Stimulated activated CD8-positive, alpha-beta memory T cell treated with anti-CD3 and anti-CD28 coated beads, Interleukin-7, amount 100 ng/mL, for 1 hour (primary cell): ENCODE measurements at places on chromosomes 3 and 15.

GRCh38 chr3:41673650-41674049 is 288.3 kb downstream of the ULK4 start:
- DNase-seq = no peak

GRCh38 chr15:29465816-29466215 is 196.2 kb upstream of the NSMCE3 start:
- no peak for DNase-seq

DNA sequence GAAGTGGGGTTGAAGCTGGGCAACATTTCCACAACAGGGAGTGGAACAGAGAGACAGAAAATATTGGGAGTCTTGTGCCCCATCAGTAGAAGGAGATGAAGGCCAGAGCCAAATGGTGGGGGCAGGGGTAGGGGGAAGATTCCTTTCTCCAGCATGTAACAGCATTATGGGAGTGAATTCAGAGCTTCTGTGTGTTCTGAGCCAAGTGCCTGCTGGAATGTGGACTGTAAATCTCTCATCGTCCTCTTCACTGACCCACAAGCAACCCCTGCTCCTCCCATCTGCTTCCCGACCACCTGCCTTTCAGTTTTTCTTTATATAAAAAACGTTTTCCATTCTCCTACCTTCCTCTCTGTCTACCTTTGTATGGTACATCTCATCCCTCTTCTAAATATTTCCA is 344.2 kb upstream of the TPRG1 start:
- DNase-seq = no peak

- DNase-seq = no peak
These were observed 39.9 kb upstream of the TNFSF10 start for GRCh38 chr3:172562871-172563865.

GRCh38 chr3:177419904-177420601 is 222.8 kb upstream of the TBL1XR1 start:
- no peak for DNase-seq

GRCh38 chr3:23806534-23807423 is 1.0 kb downstream of the UBE2E1 start:
- DNase-seq = no peak

- no peak for DNase-seq
These were observed 121.2 kb upstream of the LSAMP start for GRCh38 chr3:116566478-116566960.

GRCh38 chr3:122621112-122621511 is 43.7 kb downstream of the PARP15 start:
- no peak for DNase-seq

- DNase-seq = no peak
These were observed 32.4 kb upstream of the HES1 start for GRCh38 chr3:194103505-194103904.

DNA sequence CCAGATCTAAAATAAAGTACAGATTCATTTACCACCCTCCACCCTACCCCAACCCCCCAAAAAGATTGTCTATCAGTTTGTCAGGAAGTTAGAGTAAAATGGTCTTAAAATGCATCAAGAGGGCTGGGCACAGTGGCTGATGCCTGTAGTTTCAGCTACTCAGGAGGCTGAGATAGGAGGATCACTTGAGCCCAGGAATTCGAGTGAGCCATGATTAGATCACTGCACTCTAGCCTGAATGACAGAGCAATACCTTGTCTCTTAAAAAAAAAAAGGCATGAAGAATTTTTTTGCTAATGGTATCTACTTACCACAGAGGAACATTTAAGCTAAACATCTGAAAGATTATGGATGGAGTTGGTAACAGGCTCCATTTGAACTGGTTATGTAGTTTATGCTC is 71.0 kb downstream of the RBM6 start:
- no peak for DNase-seq

DNA sequence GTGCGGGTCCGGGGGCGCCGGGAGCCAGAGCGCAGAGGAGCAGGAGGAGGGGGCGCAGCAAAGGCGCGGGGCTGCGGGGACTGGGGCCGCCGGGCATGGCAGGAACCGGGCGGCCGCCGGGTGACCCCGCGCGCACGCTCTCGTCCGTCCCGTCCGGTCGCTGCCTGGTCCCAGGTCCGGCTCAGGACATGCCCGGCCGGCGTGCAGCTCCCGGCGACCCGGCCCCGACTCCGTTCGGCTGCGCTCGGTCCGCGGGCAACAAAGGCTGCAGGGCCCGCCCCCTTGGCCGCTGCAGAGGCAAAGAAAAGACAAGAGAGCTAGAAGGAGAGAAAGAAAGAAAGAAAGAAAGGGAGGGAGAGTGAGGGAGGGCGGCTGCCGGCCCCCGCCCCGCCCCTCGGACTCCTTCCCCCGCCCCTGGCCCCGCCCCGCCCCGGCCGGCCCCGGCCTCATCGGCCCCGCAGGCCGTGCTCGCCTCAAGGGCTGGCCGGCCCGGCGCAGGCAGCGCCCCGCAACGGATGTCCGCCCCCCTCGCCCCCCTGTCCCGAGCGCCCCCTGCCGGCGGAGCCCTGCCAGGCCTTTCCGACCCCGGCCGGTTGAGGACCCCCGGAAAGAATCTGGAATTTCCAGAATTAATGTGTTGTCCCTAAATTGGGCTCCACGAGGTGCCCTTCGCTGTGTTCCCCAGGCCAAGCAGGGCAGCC is at the start of gene ADAMTS7:
ADAMTS7 (minus strand) TSS at position 341 of the 701 bp plus-strand sequence; CDS start at position 97, 244 bp downstream.
- DNase-seq = peak; percentile 29

DNA sequence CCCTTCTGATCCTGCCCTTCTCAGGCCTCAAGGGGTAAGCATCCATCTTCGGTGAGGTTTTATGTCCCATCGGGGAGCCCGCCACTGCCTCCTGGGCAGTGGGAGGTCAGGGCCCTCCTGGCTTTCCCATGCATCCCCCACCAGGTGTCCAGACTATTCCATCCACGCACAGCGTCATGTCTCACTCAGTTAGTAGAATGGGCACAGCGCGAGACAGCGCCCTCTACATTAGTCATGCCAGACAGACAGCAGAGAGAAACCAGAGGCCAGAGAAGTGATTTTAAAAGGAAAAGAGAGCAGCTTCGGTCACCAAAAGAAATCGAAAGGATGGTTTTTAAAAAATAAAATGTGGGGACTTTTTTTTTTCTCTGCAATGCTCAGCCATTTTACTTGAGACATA is 49.8 kb downstream of the ZDHHC3 start:
- DNase-seq = no peak

DNA sequence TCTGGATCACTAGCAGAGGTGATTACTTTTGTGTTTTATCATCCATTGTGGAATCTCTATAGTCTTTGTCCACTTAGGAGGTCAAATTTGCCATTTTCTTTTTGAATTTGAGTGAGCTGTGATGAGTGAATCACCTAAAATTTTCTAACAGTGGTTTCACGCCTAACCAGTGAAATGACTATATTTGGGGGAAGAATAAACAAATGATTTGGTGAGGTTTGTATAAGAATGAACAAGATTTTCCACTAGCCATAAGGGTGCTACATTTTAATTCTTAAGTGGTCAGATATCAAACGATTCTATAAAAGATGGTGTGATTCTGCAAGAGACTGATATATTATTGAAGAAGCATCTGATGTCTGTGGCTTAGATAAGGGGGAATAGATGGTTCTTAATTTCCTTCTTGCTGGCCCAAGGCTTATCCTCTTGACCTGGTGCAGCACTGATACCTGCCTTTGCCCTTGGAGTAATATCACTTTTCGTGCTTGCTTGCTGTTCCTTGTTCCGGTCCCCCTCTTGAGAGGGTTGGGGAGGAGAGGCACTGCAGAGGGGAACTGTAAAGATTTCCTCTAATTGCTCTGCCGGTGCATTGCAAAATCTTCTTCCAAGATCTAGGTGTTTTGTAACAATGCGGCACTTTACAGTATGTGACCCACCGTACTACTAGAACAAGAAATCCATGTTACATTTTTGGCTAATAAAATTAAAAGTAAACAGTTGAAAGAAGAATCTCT is 14.5 kb downstream of the C3orf20 start:
- DNase-seq = no peak

DNA sequence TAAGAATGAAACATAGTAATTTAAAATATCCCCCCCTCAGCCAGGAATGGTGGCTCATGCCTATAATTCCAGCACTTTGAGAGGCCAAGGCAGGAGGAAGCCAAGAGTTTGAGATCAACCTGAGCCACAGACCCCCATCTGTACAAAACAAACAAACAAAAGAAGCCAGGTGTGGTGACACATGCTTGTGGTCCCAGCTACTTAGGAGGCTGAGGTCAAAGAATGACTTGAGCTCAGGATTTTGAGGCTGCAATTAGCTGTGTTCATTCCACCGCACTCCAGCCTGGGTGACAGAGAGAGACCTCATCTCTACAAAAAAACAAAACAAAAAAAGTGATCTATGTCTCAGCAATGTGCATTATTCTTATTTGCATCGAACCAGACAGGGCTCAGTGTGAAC is 800.8 kb downstream of the MCTP2 start:
- no peak for DNase-seq

DNA sequence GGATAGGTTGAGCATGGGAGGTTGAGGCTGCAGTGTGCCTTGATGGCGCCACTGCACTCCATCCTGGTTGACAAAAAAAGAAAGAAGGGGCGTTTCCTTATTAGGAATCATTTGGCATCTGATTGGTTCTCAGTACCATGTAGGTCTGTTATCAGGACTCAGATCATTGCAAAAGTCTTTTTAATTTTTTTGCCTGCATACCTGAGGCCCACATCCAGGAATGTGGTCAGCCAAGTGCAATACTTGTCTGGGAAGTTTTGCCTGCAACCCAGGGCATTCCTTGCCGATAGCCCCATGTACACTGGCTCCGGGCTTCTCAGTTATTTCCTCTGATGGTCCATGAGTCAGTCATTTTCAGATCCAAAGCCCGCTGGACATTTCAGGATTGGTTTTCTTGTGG is 50.1 kb upstream of the CRTC3 start:
- DNase-seq = no peak
